ENCODE measurements at places on chromosomes 1 and 21.
A peak's percentile ranks its signal among the peaks of the same experiment; 100 is the strongest.

DNA sequence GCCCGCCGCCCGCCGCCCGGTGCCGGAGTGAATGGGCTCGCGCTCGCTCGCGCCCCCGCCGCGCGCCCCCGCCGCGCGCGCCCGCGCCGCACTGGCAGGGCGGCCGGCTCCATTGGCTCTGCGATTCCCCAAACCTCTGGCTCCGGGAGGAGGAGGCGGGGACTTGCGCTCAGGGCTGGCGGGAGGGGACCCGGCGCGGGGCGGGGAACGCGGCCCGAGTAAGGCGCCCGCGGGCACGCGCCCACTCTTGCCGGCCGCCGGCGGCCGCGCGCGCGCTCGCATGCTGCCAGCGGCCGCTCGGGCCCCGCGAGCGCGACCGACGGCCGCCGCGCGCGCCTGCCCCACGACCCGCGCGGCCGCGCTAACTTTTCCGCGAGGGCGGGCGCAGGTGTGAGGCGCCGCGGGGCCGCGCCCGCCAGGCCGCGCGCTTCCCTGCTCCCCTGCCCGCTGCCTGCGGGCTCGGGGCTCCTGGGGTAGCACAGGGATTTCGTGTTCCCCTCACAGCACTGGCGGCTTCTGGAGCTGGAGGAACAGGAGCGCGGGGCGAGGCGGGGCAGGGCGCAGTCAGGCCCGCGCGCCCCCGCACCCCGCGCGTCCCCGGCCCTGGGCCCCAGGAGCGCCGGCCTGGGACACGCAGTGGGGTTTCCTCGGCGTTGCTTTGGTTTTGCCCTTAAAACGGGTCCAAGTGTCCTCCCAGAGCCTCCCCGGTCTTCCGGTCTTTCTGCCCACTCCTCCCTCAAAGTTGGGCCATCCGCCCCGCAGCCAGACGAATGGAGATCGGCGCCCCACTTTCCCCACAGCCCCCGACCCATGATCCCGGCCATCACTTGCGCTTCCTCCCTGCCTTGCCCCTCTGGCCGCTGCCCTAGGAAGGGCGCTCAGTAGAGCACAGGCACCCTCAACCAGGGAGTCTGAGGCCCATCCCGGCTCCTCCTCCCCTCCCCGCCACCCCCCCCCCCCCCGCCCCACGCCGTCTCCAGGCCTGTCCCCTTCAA lies 101.5 kb downstream of the CASZ1 start:
- DNase-seq, result peak; percentile 64

GRCh38 chr21:15141261-15141970 lies 76.6 kb upstream of the NRIP1 start:
- no peak for DNase-seq

- no peak for DNase-seq
Observed at GRCh38 chr1:30472526-30472925, 250.9 kb downstream of the MATN1 start.

- DNase-seq, result no peak
Observed at GRCh38 chr1:2411801-2412394, 466 bp downstream of the PEX10 start.

DNA sequence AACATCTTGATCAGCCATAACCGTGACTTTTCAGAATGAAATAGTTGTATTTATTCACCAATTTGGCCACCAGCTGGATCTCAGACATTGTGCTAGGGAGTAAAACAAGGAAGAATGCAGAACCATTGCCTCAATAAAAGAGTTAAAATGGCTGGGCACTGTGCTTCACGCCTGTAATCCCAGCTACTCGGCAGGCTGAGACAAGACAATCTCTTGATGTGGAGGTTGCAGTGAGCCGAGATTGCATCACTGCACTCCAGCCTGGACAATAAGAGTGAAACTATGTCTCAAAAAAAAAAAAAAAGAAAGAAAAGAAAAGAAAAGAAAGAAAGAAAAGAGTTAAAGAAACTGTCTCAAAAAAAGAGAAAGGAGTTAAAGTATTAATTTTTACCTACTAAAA lies 199.5 kb downstream of the TPR start:
- DNase-seq, result no peak

DNA sequence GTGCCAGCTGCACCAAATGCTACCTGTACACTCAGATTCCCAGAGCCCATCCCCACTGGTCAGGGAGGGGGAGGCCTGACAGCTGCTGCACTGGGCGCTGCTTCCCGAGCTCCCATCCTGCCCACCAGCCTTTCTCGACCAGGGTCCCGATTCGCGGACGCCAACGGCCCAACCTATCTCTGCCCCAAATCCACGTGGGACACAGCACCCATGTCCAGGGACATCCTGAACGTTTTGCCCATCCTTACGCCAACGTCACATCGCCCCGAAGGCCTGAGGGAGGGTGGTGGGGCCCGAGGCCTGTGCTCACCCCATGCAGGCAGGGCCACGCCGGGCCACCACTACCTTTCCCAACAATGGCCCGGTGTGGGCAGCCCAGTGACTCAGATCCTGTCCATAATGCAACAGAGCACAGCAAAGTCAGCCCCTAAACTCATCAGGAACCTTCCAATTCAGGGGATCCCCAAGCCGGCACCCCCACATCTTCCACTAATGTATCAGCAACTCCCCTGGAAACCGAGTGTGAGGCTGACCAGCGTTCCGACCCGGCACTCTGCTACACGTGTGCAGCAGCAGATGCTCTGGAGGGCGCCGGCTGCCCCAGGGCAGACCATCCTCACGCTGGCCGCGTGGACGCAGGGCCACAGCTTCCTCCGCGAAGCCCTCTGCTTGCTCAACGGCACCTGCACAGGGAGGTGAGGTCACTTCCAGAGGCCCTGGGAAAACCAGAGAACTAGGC lies 11.3 kb upstream of the TMEM240 start:
- DNase-seq, result no peak
